ENCODE measurements at places on chromosomes 7 and 10. TPM values are rescaled to one million over a fixed set of nuclear protein-coding genes. Genes with fewer than 3 reads are reported as not detected.

GRCh38 chr7:117412390-117412789, 14.9 kb downstream of the ASZ1 start:
- no peaks in the 10 kb centered on the region for H3K36me3 ChIP-seq
- no peaks in the 10 kb centered on the region for H3K27me3 ChIP-seq
- H3K27ac ChIP-seq: no peak overlapping the region

- no peak overlapping the region for H3K4me3 ChIP-seq
- DNase-seq: peak; percentile 36
- peaks cover 1% of the 10 kb centered on the region for H3K4me1 ChIP-seq
- H3K27ac ChIP-seq: no peak overlapping the region
- no peaks in the 10 kb centered on the region for H3K36me3 ChIP-seq
Measured at GRCh38 chr7:37052705-37053104, 328.4 kb upstream of the AOAH start.

DNA sequence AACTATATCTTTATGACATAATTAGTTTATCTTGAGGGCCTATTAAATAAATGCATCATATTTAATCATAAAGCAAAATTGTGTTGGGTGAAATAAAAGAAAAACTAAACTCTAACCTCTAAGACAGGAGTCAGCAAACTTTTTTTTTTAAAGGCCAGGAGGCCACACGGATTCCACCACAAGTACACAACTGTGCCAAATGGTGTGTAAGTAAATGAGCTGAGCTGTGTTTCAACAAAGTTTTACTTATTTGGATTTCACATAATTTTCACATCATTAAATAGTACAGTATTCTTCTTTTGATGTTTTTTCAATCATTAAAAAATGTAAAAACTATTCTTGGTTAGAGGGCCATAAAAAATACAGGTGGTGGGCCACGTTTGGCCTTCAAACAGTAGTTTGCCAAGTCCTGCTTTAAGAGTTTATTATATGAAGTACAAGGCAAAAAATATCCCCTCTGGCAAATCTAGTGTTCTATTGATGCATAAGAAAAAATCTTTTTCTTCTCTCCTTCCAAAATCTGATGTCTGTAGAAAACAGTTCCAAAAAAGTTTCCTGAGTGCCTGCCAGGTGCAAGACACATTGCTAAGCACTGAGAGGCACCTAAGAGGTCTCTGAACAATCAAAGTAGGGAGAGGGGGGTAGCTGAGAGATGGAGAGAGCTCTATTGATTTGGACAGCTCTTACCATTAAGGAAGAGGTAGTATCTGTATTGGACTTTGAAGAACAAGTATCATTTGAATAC, 26.5 kb upstream of the SPOCK2 start:
- DNase-seq: no peak
- 0 out of 2 replicates have a peak, but pooled peaks cover 1% of the 10 kb centered on the region for H3K36me3 ChIP-seq
- no peaks in the 10 kb centered on the region for H3K4me1 ChIP-seq
- H3K4me3 ChIP-seq: no peak overlapping the region
- H3K27ac ChIP-seq: no peak overlapping the region
- no peaks in the 10 kb centered on the region for H3K27me3 ChIP-seq

DNA sequence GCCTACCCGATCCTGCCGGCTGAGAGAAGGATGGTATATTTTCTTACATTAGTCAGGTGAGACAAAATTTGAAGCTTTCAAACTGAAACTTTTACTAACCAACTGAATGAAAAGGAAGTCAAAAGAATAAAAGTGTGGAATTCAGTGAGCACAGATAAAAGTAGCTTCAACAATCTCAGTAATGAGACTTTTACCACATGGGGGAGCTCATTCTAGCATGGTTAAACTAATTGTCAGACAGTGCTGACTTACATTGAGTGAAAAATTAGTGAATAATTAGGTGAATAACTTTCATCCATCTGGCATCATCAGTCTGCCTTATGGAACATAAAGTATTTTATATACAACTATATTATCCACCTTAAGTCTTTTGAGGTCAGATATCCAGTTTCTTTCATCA, 8.4 kb downstream of the FAM237B start:
- peaks cover 1% of the 10 kb centered on the region for H3K27me3 ChIP-seq
- H3K36me3 ChIP-seq: no peaks in the 10 kb centered on the region
- no peak overlapping the region for H3K27ac ChIP-seq

- H3K27ac ChIP-seq: no peak overlapping the region
- peak; percentile 9 for DNase-seq
- H3K27me3 ChIP-seq: no peaks in the 10 kb centered on the region
- no peak overlapping the region for H3K4me3 ChIP-seq
Measured at GRCh38 chr10:122986335-122986734, 6.1 kb downstream of the PSTK start.

DNA sequence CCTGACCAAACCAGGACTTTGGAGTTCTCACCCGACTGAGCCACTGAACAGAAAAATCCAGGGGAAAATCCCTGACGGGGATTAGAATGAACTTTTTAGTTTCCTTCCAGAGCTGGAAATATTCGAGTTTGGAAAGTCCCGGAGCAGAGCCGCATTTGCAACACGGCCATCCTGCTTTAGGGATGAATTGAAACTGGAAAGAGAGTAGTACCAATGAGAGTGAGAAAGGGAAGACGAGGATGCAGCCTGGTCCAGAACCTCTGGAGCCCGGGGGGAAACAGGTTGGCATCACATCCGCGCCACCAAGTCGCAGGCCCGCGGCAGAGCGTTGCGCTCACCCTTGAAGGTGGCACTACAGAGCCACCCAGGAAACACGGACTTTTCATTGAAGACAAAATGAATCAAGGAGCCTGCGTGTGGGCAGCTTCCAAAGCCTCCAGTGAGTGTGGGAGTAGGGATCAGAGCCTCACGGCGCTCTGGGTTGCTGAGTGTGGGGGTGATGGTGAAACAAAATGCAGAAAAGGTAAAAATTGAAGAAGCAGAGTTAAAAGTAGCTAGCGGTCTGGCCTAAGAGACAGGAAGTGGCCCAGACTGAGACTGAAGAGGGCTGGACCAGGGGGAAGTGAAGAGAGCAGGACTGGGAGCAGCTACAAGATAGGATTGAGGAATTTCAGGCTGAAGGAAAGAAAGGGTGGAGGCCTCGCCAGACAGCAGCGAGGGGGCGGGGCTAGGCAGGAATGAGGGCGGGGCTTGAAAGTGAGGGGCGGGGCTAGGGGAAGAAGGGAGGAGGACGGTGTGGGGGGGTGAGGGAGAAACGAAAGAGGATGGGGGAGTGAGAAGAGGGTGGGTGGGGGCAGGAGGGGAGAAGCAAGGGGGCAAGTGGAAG, 1.8 kb downstream of the SMURF1 start:
- H3K27me3 ChIP-seq: no peaks in the 10 kb centered on the region
- H3K4me3 ChIP-seq: peak overlapping the region; percentile 99
- peak overlapping the region; percentile 90 for H3K27ac ChIP-seq
- peaks cover 7% of the 10 kb centered on the region for H3K4me1 ChIP-seq
- peak; percentile 79 for DNase-seq
- no peaks in the 10 kb centered on the region for H3K36me3 ChIP-seq

DNA sequence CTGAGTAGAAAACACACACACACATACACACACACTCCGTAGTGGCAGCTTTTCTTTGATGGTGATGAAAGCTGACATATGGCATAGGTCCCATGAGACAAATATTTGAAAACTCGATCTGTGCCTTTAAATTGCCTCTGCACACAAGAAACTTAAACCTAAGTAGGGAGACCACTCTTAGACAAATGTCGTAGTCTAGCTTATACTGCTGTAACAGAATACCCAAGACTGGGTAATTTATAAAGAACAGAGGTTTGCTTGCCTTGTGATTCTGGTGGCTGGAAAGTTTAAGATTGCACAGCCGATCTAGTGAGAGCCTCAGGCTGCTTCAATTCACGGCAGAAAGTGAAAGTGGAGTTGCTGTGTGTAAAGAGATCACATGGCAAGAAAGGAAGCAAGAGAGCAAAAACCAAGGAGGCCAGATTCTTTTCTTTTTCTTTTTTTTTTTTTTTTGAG, 489.4 kb upstream of the SORCS1 start:
- H3K4me1 ChIP-seq: no peaks in the 10 kb centered on the region
- H3K36me3 ChIP-seq: no peaks in the 10 kb centered on the region
- H3K27ac ChIP-seq: no peak overlapping the region
- DNase-seq: peak; percentile 5
- 0 out of 2 replicates have a peak overlapping the region, but pooled peaks have one; percentile 4 for H3K4me3 ChIP-seq

GRCh38 chr7:3200504-3200903, 100.5 kb upstream of the SDK1 start:
- no peaks in the 10 kb centered on the region for H3K27me3 ChIP-seq
- no peak overlapping the region for H3K27ac ChIP-seq
- H3K36me3 ChIP-seq: no peaks in the 10 kb centered on the region
- H3K4me1 ChIP-seq: no peaks in the 10 kb centered on the region

GRCh38 chr10:59595593-59595992, 114.1 kb downstream of the SLC16A9 start:
- H3K36me3 ChIP-seq: no peaks in the 10 kb centered on the region
- H3K27me3 ChIP-seq: no peaks in the 10 kb centered on the region
- H3K4me1 ChIP-seq: no peaks in the 10 kb centered on the region
- H3K4me3 ChIP-seq: no peak overlapping the region
- no peak for DNase-seq
- no peak overlapping the region for H3K27ac ChIP-seq

DNA sequence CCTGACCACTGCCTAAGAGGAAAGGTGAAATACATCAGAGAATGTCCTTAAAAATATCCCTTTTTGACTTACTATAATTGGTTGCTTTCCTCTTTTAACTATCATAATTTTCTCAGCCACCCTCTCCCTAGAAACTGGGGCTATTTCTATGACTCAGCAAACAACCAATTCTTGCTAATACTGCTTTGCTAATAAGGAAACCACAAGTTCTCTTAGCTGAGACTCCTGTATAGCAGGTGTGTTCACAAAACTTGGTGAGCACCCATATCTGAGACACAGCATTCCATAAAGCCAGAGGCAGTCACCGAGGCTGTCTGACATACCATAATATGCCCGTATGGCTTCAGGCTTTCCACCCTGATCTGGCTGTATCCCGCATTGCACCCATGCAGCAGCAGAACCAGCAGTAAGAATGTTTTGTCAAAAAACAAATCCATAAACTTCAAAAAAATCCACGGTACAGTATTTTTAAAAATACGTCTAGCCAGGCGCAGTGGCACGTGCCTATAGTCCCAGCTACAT, 191.7 kb upstream of the C7orf33 start:
- H3K4me1 ChIP-seq: no peaks in the 10 kb centered on the region
- no peak overlapping the region for H3K27ac ChIP-seq
- no peak for DNase-seq
- H3K27me3 ChIP-seq: no peaks in the 10 kb centered on the region

- H3K36me3 ChIP-seq: no peaks in the 10 kb centered on the region
- DNase-seq: peak; percentile 31
- H3K4me1 ChIP-seq: no peaks in the 10 kb centered on the region
- no peak overlapping the region for H3K4me3 ChIP-seq
Measured at GRCh38 chr7:28587211-28587610, 174.9 kb downstream of the CREB5 start.

- no peaks in the 10 kb centered on the region for H3K36me3 ChIP-seq
- no peak for DNase-seq
- H3K27me3 ChIP-seq: no peaks in the 10 kb centered on the region
- no peak overlapping the region for H3K4me3 ChIP-seq
Measured at GRCh38 chr7:122688400-122688998, 10.4 kb downstream of the RNF133 start.

DNA sequence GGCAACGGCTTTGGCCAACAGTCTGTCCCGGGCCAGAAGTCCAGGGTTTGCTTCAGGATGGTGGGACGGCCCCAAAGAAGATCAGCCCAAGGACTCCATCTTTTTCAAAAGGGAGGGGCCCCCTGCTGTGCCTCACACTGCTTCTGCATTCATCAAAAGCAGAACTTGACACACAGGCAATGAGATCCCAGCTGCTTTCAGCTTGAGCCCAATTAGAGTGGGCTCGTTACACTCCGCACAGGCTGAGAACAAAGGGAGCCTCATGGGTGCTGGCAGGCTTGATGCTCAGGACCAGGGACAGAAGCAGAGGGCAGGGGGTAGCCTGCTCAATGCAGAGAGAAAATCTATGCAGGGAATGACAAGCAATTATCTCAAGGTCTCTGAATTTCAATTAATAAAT, 45.5 kb downstream of the VOPP1 start:
- no peaks in the 10 kb centered on the region for H3K27me3 ChIP-seq
- H3K4me3 ChIP-seq: no peak overlapping the region
- H3K36me3 ChIP-seq: no peaks in the 10 kb centered on the region

DNA sequence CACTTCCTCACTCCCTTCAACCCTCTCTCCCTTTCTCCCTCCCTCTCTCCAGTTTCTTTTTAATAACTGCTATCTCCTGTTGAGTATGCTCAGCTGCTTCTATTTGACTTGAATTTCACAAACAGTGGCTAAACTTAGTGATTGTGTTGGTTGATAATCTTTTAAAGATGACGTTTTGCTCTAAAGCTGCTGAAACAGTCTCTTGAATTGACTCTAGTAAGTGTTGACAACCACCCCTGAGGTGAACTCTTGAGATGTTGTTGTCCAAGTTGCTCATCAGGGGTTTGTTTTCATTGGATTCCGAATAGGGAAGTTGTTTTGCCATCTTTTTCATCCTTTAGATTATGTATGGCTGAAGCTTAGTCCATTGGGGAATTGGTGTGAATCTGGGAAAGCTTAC, 176.2 kb downstream of the TWIST1 start:
- no peak overlapping the region for H3K4me3 ChIP-seq
- H3K36me3 ChIP-seq: no peaks in the 10 kb centered on the region
- H3K27me3 ChIP-seq: no peaks in the 10 kb centered on the region
- H3K27ac ChIP-seq: no peak overlapping the region
- H3K4me1 ChIP-seq: no peaks in the 10 kb centered on the region

DNA sequence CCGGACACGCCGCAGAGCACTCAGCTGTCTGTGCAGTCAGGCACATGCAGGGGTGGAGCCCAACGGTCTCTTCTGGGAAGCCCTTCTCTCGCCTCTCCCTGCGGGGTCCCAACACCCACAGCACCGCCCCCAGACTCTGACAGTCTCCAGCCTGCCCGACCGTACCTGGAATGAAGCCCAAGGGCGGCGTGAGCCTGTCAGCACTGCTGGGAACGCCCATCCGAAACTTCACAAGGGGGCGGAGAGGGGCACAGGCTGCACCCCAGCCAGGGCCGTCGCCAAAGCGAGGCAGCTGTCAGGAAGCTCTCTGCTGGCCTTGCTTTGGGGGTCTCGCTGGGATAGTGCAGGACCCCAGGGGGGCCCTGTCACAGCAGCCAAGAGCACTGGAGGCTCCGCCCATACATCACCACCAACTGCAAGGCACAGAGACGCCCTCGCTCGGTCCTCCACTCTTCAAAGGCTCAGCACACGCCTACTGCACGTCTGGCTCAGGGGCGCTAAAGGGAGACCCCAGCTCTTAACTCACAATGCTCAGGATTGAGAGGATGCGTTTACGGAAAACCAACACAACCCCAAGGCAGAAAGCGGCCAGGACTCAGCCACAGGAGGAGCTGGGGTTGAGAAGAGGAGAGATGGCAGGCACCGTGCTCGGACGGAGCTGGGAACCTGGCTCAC, 30.9 kb downstream of the MAD1L1 start:
- H3K27me3 ChIP-seq: no peaks in the 10 kb centered on the region
- peaks cover 16% of the 10 kb centered on the region for H3K4me1 ChIP-seq
- DNase-seq: no peak
- H3K36me3 ChIP-seq: peaks cover 15% of the 10 kb centered on the region
- no peak overlapping the region for H3K27ac ChIP-seq

The PSMG3 gene
- total RNA-seq: 37.3 TPM

The TAS2R41 gene
- not detected for total RNA-seq

The RARRES2 gene
- not detected for total RNA-seq
